ENCODE measurements at places on chromosomes 1 and 21. TPM values are rescaled to one million over a fixed set of nuclear protein-coding genes. Genes with fewer than 3 reads are reported as not detected.

ASCL5 gene
- total RNA-seq, result not detected

C4BPB gene
- under 0.01 TPM for total RNA-seq

KRTAP10-6 gene
- total RNA-seq, result not detected

GRCh38 chr1:234629026-234629425, 19.0 kb upstream of the IRF2BP2 start:
- DNase-seq, result no peak

DNA sequence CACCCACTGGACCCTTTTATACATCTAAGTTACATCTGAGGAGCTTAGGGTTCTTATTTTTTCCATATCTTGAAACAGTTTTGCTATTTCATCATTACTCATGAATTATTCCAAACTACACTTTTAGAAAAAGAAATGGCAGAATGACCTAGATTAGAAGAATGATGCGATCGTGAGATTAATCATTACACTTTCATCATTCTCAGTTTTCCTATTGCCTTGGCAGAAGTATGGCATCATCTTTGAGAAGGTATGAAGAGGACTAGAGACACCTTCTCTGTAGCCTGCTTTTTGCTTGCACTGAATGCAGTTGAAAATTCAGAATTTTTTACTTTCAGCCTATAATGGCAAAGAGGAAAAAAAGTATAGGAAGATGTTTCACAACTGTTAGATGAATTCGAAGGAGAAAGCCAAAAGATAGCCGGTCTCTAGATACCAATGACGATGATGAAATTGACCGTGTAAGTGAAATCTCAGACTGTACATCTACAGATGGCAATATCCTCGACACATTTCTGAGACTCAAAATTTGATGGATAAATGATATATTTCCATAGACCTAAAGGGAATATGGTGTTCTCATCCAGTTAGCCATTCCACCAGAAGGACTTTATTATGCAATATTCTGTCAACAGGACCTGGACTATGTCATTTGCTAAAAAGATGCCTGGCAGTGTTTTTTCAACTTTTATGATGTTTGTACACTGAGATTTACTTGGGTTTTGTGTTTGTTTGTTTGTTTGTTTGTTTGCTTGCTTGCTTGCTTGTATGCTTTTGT, 191.8 kb downstream of the TOMM20 start:
- DNase-seq, result no peak
